ENCODE measurements at places on chromosomes 2 and 18.

DNA sequence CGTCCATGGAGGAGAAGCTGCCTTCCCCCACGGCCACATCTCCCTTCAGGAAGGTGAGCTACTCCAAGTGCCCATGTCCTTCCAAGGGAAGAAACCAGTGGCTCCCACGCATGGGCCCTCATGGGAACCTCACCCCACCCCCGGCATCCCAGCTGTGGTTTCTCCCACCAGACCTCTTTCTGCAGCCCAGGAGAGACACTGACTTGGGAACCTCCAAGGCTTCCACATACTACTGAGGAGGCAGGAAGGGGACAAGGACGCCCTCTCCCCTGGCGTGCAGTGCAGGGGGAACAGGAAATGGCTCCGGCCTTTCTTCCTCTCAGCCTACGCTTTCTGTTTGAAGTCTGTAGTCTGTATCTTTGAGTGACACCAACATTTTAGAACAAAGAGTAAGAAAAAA is 104.5 kb upstream of the EPC2 start:
- DNase-seq: no peak

GRCh38 chr2:86017901-86018896 is 87.5 kb downstream of the POLR1A start:
- DNase-seq: no peak

- no peak for DNase-seq
Measured at GRCh38 chr2:105886029-105886454, 141.3 kb downstream of the NCK2 start.

GRCh38 chr2:71313016-71313766 is 18.4 kb upstream of the ZNF638 start:
- DNase-seq: no peak

DNA sequence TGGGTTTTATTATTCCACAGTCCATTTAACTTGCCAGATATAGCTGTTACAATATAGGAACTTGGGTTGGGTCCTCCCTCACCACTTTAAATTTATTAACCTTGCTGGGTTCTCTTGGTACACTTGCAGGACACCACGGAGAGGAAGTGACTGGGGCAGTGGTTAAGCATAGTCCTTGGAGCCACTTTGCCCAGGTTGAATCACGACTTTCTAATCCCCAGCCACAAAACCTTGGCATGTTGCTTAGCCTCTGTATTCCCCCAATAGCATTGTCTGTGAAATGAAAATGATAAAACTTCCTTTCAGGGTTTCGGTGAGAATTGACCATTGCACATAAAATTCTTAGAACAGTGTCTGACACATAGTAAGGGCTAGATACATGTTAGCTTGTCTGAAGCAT is 221.2 kb downstream of the IRS1 start:
- no peak for DNase-seq

DNA sequence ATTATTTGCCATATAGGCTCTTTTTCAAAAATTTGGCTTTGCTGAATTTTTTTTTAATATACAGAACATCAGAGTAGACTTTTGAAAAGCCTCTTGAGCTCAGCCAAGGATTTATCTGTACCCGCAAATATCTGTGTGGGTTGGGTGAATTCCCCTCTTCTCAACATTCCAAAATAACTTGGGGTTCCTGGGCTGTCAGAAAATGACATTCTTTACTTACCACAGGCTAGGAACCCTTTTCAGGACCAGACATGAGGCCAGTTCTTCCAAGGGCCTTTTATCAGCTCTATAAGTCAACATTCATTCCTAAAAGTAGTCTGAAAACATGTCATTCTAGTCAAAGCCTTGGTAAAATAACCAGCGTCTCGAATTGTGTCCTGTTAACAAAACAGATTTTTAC is 28.8 kb upstream of the FEZ2 start:
- no peak for DNase-seq

DNA sequence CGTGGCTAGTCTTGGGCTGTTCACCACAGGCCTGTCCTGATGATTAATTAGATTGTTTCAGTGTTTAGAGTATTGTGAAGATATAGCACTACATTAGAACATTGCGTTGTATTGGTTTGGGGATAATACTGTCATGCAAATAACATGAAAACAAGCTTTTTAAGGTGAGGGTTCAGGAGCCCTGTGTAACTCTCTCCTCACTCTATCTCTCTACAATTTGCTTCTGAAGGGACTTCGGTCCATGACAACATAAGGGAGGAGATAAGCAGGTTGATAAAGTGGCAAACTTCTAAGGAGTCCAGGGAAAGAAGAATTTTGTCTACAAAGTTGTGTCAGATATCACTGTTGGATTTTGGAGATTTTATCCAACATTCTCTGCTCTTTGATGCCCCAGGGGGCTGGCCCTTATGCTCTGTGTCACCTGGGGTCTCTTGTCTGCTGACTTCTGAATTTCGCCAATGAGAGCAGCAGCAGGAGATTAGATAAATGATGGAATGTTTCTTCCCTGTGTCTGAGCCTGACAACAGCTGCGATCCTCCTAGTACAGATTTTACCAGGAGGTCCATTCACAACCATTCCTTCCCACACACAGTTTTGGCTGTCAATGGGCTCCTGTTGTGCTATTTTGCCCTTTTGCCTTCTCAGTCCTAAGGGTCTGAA is 3.3 kb downstream of the TNP1 start:
- DNase-seq: no peak

DNA sequence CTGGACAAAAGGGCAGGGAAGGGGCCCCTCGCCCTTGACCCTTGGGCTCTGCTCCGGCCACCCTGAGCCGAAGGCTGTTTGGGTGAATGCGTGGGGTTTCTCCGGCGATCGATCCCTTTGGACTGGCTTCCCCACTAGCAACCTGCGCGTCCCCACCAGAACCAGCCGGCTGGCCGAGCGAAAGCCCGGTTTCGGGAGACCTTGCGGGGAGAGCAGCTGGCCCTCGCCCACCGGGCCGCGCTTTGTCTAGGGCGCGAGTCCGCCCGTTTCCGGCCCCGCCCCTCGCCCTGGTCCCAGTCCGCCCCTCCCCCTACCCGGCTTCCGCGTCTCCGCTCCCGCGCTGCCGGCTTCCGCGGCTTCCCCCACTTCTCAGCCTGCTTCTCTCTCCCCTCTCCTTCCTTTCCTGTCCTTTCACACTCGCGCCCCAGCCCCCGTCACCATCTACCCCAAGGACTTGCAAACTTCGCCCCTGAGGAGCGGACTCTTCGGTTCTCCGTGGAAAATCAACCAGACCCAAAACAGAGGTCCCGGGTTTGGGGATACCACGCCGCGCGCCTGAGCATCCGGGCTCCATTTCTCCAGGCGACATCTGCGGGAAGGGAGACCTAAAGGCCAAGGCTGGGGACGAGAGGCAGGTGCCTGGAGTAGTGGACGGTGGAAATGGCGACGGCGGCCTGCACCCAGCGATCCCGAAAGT is 48.0 kb upstream of the ATP6V1B1 start:
- no peak for DNase-seq

- no peak for DNase-seq
Measured at GRCh38 chr2:213238753-213239495, 45.3 kb upstream of the SPAG16 start.

All from vagina (tissue), 2 donors.